Right kidney (tissue), 9 donors: ENCODE measurements at places on chromosomes 11 and 22.

- no peak for DNase-seq
Observed at GRCh38 chr11:122246874-122247273, 130.9 kb upstream of the BLID start.

DNA sequence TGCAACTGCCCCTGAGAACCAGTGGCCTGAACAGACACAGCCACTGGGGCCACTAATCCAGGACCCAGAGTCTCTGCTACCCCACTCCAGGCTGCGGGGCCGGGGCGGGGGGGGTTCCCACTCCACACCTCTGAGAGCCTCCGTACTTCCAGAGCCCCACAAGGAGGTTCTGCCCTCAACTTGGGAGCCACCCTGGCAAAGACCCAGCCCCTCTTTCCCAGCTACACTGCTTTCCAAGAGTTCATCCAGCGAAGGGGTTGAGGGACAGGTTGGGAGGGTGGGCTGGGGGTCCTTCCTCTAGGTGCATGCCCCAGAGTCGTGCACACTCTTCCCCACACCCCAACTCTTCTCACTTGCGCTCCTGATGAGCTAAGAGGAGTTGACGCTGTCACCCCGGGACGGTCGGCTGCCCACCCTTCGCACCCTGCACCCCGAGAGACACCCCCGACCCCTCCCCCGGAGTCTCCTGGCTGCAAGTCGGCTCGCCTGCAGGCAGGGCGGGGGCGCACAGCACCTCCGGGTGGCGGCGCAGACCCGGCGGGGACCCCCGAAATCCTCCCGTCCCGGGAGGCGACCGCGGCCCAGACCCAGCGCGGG is 531 bp downstream of the RAB3IL1 start:
- no peak for DNase-seq

GRCh38 chr22:35476341-35476740 is 64.3 kb upstream of the RASD2 start:
- DNase-seq: no peak

DNA sequence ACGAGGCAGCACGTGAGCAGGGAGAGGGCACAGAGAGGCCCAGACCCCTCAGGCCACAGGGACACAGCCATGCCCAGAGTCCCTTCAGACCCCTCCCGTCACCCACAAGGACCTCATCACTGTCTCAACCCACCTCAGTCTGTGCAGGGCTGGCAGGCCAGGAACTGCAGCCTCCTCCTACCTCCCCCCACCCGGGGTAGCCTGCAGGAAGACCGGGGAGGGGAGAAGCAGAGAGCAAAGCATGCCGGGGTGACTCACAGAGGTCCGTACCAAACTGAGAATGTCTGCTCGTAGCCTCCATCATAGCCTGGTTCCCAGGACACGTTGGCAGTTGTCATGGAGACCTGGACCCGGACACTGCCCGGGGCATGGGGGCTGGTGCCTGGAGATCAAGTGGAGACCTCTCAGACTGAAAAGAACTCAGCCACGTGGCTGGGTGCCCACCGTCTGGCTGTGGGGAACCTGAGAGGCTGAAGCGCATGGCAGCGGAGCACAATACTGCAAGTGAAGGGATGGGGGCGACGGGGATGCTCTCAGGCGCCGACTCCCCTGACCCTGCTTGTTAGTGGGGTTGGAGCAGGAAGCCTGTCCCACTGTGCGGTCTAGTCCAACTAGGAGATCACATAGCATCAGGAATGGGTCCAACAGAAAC is 27.2 kb downstream of the IGSF9B start:
- no peak for DNase-seq

DNA sequence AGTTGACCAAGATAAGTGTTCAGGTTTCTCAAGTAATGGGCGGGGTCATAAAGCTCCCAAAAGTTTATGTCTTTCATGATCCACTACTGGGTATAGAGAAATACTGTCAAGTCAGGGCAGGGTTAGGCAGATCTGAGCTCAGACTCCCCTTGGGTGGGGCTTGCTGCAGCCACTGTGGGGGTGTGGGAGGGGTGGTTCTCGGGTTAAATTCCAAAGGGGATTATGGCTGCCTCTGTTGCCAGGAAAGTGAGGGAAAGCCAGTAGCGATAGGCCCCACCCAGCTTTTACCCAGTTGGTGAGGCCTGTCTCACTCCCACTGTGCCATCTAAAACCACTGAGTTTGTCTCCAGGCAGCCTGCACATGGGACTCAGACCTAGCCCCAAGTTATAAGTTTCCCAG is 37.8 kb downstream of the DLG2 start:
- no peak for DNase-seq

GRCh38 chr22:25235547-25236290 is 16.3 kb downstream of the CRYBB2 start:
- DNase-seq: peak; percentile 66

DNA sequence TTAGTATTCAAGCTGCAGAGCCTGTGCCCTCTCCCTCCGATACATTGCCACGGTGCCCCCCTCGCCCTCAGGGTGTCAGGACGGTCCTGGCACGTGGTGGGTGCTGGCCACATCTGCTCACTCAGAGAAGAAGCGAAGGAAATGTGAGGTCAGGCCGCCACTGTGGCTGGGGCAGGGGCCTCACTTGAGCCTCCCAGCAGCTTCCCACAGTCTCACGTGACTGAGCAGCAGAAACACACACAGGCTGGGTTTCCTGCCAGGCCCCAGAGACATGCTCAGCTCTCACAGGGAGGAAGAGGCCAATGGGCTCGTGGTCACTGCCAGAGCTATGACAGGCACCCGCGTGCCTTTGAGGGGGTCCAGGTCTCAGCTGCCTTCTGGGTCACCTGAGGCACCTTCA is 37.9 kb upstream of the PRR5 start:
- DNase-seq: peak; percentile 56
